ENCODE measurements at places on chromosomes 2 and 18. TPM values are rescaled to one million over a fixed set of nuclear protein-coding genes. Genes with fewer than 3 reads are reported as not detected.

The GFPT1 gene
- total RNA-seq, result 22.6 TPM

The CROCC2 gene
- total RNA-seq, result not detected

The SCN1A gene
- not detected for total RNA-seq

The PROC gene
- total RNA-seq, result 0.82 TPM

The WIPF1 gene
- 5.8 TPM for total RNA-seq

The CDH20 gene
- not detected for total RNA-seq

The PLCL1 gene
- not detected for total RNA-seq

The LIMS4 gene
- 1.0 TPM for total RNA-seq

The IKZF2 gene
- 8.1 TPM for total RNA-seq

The PPP1R1C gene
- 7.3 TPM for total RNA-seq

The KIF1A gene
- total RNA-seq, result not detected

The PLA2R1 gene
- 10.8 TPM for total RNA-seq

The ANKRD30B gene
- total RNA-seq, result not detected

The DCDC2C gene
- total RNA-seq, result not detected

The PROM2 gene
- 40.7 TPM for total RNA-seq

The EPHA4 gene
- 1.0 TPM for total RNA-seq

The CRYBA2 gene
- not detected for total RNA-seq

The OSBPL1A gene
- total RNA-seq, result 25.5 TPM

The RAD51AP2 gene
- 0.10 TPM for total RNA-seq

The CREG2 gene
- total RNA-seq, result 1.1 TPM

The MSTN gene
- total RNA-seq, result not detected

The MYO5B gene
- total RNA-seq, result 8.4 TPM

The NCOA1 gene
- total RNA-seq, result 5.3 TPM

The MAP3K19 gene
- not detected for total RNA-seq

The NLRC4 gene
- not detected for total RNA-seq

The CCDC74B gene
- 9.7 TPM for total RNA-seq

The RAB17 gene
- 0.75 TPM for total RNA-seq

The DOK6 gene
- not detected for total RNA-seq

The CHRNG gene
- total RNA-seq, result not detected

The FARSB gene
- 55.5 TPM for total RNA-seq

The HOXD12 gene
- total RNA-seq, result not detected

The C2orf72 gene
- total RNA-seq, result not detected

The ALPG gene
- total RNA-seq, result not detected

The SEMA4F gene
- total RNA-seq, result 12.1 TPM

The GAREM2 gene
- 0.27 TPM for total RNA-seq

The LONRF2 gene
- total RNA-seq, result not detected

The KCNE4 gene
- total RNA-seq, result 0.14 TPM

The TMEFF2 gene
- not detected for total RNA-seq

The POTEI gene
- not detected for total RNA-seq

The NRP2 gene
- total RNA-seq, result 32.9 TPM

The PSMA8 gene
- total RNA-seq, result not detected

The SNRNP200 gene
- total RNA-seq, result 94.9 TPM

The TANC1 gene
- total RNA-seq, result 28.0 TPM

The GCG gene
- total RNA-seq, result not detected

The LAMA3 gene
- 2,643 TPM for total RNA-seq

The CNGA3 gene
- total RNA-seq, result not detected

The HAUS1 gene
- total RNA-seq, result 52.3 TPM

The LRRC30 gene
- not detected for total RNA-seq

The SCN9A gene
- 0.85 TPM for total RNA-seq

The LHCGR gene
- not detected for total RNA-seq

The DNAH7 gene
- total RNA-seq, result 0.07 TPM

The IL1RN gene
- 28.9 TPM for total RNA-seq

The THSD7B gene
- total RNA-seq, result 0.10 TPM

The DES gene
- total RNA-seq, result not detected

The NOSTRIN gene
- not detected for total RNA-seq

The CCDC85A gene
- total RNA-seq, result 0.03 TPM

The ADD2 gene
- 1.8 TPM for total RNA-seq

The TWIST2 gene
- 24.1 TPM for total RNA-seq

The PCARE gene
- total RNA-seq, result not detected
